ENCODE measurements at places on chromosomes 5 and 9. TPM values are rescaled to one million over a fixed set of nuclear protein-coding genes. Genes with fewer than 3 reads are reported as not detected.

ANKRD34B gene
- not detected for total RNA-seq

GABRA1 gene
- not detected for total RNA-seq

PLEKHG4B gene
- total RNA-seq: 0.36 TPM

- DNase-seq: no peak
- H3K27ac ChIP-seq: peak overlapping the region; percentile 2
- H3K36me3 ChIP-seq: no peaks in the 10 kb centered on the region
- H3K4me1 ChIP-seq: peaks cover 20% of the 10 kb centered on the region
- no peaks in the 10 kb centered on the region for H3K27me3 ChIP-seq
Measured at GRCh38 chr5:111854186-111854585, 97.2 kb upstream of the NREP start.

- H3K27ac ChIP-seq: no peak overlapping the region
- H3K27me3 ChIP-seq: no peaks in the 10 kb centered on the region
- no peaks in the 10 kb centered on the region for H3K4me1 ChIP-seq
- no peak overlapping the region for H3K4me3 ChIP-seq
- no peak for DNase-seq
Measured at GRCh38 chr5:56460681-56461191, 227.6 kb upstream of the ANKRD55 start.

- peaks cover 9% of the 10 kb centered on the region for H3K4me1 ChIP-seq
- H3K27me3 ChIP-seq: peaks cover 14% of the 10 kb centered on the region
- no peaks in the 10 kb centered on the region for H3K36me3 ChIP-seq
- H3K4me3 ChIP-seq: no peak overlapping the region
- peak; percentile 63 for DNase-seq
Measured at GRCh38 chr5:180172447-180173197, 36.4 kb downstream of the RASGEF1C start.

- H3K4me3 ChIP-seq: no peak overlapping the region
- no peaks in the 10 kb centered on the region for H3K4me1 ChIP-seq
- H3K27ac ChIP-seq: no peak overlapping the region
Measured at GRCh38 chr9:87891754-87892153, 9.1 kb downstream of the SPATA31E1 start.

DNA sequence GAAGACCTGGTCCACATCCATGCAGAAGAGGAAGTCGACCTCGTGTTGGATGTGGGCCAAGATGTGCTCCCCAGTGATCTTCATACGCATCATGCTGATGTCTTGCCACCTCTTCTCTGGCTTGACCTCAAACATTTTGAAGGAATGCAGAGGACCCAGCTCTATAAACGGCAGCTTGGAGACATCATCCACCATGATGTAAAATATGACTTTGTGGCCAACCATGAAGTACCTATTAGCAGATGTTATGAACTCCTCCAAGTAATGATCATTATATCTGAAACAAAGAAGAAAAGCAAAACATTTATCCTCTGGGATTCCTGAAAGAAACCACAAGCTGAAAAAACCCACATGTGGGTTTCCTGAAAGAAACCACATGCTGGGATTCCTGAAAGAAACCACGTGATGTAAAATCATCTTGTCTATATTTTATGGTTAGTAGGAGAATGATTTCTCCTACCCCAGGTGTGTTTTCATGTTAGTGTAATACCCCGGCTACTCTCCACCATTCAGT is 52.3 kb downstream of the GGTA1 start:
- no peak overlapping the region for H3K27ac ChIP-seq
- no peak overlapping the region for H3K4me3 ChIP-seq
- peak; percentile 77 for DNase-seq
- H3K36me3 ChIP-seq: no peaks in the 10 kb centered on the region
- peaks cover 7% of the 10 kb centered on the region for H3K4me1 ChIP-seq

DNA sequence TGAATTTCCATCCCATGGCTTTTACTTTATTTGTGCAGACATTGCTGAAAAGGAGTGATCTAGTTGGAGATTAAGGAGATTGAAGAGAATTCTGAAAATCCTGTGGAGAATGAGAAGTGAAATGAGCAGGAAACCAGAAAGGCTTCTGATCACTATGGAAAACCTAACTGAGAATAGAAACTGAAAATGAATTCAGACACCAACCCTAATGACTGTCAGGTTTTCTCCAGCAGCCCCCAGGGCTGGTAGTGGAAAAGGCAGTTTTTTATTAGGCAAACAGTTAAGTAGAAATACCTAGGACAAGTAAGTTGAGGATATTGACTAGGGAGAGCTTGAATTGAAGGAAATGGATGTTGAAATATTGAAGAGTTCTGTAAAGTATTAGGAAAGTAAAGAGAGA is 14.7 kb upstream of the ARRDC3 start:
- no peak overlapping the region for H3K27ac ChIP-seq
- no peak overlapping the region for H3K4me3 ChIP-seq
- H3K36me3 ChIP-seq: no peaks in the 10 kb centered on the region
- no peaks in the 10 kb centered on the region for H3K4me1 ChIP-seq
- no peaks in the 10 kb centered on the region for H3K27me3 ChIP-seq

DNA sequence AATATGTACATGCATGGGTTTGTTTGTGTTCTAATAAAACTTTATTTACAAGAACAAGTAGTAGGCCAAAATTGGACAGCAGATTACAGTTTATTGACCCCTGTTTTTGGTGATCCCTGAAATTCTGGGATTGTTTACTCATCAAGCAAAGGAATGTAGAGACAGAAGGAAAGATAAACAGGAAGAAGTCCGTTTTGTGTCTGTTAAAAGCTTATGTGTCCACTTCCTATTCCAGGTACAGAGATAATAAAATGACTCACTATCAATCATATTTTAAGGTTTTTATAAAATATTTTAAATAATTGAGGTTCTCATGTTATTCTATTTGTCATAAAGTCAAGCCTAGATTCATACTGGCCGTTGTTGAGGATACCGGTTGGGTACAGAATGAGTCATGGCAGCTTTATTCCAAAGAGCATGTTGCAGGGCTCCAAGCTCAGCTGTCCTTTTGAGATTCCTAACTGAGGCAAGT is 214.9 kb upstream of the DAB2 start:
- H3K4me3 ChIP-seq: no peak overlapping the region
- H3K27ac ChIP-seq: peak overlapping the region; percentile 15
- no peaks in the 10 kb centered on the region for H3K36me3 ChIP-seq
- H3K4me1 ChIP-seq: peaks cover 4% of the 10 kb centered on the region

DNA sequence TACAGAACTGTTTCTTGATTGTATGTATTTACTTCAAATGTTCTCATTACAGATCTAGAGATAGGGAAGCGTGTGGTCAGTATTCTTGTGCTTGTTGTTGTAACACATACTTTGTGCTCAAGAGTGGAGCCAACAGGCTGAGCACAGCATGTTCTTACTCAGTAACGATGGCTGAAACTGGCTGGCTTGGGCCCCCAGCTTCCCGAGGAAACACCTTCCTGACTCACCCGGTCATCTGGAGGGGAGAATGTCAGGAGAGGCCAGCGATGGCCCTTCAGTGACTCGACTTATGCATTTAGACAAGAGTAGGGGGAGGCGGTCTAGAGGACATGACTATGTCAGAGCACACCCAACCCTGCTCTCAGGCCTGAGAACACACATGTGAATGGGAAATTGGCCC is 25.6 kb downstream of the ZNF474 start:
- no peak overlapping the region for H3K4me3 ChIP-seq
- H3K27me3 ChIP-seq: no peaks in the 10 kb centered on the region
- peak overlapping the region; percentile 95 for H3K27ac ChIP-seq
- peaks cover 54% of the 10 kb centered on the region for H3K4me1 ChIP-seq
- DNase-seq: peak; percentile 62
- no peaks in the 10 kb centered on the region for H3K36me3 ChIP-seq
